ENCODE measurements at places on chromosomes 13 and 19.
A peak's percentile ranks its signal among the peaks of the same experiment; 100 is the strongest.

DNA sequence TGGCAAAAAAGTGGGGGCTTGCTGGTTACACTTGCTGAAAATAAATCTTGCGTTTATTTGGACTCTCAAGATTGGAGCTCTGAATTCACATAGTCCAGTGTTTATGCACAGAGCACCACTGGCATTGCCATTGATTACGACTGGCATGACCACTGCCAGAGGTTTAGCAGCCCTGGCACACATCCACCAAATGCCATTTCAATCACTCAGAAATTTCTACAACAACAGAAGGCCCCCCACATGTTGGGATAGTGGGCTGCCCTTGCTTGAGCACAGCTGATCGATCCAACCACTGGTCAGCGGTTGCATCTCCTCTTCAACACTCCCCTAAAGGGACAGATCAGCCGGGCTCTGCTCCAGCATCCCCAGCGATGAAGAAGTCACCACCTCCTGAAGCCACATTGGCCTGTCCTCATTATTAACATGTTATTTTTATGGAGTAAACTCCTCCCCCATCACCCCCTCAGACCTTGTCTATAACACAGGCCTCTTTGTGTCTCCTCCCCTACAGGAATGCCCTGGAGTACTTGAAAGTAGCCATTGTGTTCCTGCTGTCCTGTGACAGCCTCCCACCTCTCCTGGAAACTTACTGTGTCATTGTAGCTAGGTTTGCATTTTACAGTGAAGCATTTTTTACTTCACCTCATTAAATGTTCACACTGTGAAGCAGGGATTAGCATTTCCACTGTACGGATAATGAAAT lies 51.3 kb downstream of the CDADC1 start:
- DNase-seq = no peak

- DNase-seq = no peak
Measured at GRCh38 chr13:32951580-32951979, 64.6 kb upstream of the KL start.

- no peak for DNase-seq
Measured at GRCh38 chr19:40150170-40150569, 41.1 kb upstream of the MAP3K10 start.

- DNase-seq = no peak
Measured at GRCh38 chr13:20392530-20392929, 133.1 kb downstream of the CRYL1 start.

- DNase-seq = no peak
Measured at GRCh38 chr13:98900442-98900841, 77.4 kb downstream of the DOCK9 start.

- DNase-seq = no peak
Measured at GRCh38 chr19:58356766-58357480, 3.6 kb upstream of the A1BG start.

- DNase-seq = no peak
Measured at GRCh38 chr13:28505543-28506135, 10.7 kb upstream of the FLT1 start.

DNA sequence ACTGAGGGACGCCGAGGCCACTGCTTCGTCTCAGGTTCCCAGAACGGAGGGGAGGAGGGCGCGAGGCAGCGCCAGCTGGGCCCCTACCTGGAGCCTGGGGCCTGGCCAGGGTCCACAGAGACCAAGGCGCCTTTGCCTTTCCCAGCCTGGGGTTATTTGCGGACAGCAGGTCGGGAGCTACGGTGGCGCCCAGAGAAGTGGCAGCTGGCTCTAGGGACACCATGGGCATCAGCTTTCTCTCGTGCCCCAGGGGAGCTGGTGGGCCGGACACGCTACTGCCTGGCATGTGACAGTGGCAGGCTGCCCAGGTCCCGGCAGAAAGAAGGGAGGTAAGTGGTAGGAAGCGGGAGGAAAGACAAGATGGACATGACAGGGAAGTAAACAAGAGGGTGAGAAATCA lies 19.0 kb downstream of the AKT2 start:
- DNase-seq = no peak

GRCh38 chr19:14440049-14440448 lies 6.9 kb downstream of the PKN1 start:
- peak; percentile 57 for DNase-seq

- peak; percentile 28 for DNase-seq
Measured at GRCh38 chr13:77698201-77699058, 943 bp downstream of the SLAIN1 start.

- no peak for DNase-seq
Measured at GRCh38 chr19:1418496-1418775, 11.1 kb downstream of the DAZAP1 start.

- no peak for DNase-seq
Measured at GRCh38 chr13:109938255-109938936, 152.0 kb upstream of the IRS2 start.

DNA sequence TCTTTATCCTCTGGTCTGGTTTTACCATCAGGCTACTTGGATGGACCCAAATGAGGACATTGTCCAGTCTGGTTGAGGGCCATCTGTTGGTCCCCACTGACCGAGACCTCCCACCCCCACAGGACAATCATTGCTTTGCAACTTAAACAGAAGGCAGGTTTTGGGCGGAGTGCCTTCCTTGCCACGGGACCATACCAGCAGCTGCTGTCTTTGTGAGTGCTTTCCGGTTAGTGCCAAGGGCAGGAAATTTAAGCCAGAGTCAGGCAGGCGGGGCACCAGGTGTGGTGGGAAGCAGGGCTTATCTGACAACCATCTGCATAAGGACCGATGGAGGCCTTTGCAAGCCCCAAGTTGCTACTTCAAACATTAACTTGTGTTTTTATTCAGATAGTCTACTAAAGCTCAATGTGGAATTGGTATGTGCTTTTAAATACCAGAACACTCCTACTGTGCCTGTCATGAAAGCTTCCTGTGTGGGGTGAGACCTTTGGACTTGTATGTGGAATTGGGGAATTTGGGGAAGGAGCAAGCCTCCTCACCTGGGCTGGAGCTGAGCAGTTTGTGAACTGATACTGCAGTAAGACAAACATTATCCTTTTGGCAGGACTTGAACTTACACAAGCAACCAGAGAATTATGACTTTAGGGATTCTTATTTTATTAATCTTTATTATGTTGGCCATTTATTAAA lies 39.3 kb upstream of the UBE2L5 start:
- no peak for DNase-seq

Measured in activated T-cell treated with anti-CD3 and anti-CD28 coated beads for 4 hours (primary cell).